ENCODE measurements at places on chromosomes 1 and 21.

DNA sequence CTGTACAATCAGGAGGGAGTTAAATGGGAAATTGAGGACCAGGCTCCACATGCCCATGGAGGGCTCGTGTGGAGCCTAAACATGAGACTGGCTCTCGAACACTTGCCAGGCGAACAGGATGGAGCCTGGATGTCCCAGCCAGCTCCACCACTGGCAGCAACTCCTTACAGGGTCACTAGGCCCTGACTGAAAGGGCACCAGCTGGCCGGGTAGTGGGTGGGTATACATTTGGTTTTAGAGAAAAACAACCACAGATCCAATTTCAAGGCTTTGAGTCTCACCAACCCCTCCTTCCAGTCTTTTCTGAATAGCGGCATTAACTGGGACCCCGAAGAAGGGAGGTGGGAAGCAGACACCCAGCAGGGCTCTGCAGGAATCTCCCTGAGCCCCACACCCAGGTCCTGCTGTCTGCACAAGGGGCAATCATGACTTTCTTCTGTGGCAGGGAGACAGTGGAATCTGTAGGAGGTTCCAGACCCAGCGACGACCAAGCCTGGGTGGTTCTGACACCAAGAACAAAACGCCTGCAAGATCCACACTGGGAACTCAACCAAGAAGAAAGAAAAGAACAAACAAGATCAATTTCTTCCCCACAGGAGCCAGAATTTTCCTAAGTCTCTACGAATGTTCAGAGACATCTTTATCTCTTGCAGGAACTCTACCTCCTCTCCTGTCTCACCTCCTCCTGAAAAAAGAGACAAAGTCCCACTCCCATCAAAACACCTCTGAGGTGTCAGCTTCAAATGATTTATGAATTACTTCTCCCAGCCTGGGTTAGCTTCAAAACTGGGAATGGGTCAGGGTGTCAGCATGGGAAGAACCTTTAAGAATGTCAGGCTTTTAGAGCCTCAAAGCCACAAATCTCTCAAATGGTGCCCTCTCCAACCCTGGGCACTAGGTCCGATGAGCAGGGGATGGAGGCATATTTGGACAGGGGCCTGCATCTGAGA lies 26.5 kb upstream of the SRP9 start:
- no peak for DNase-seq

GRCh38 chr1:156806512-156807440 lies 9.9 kb downstream of the SH2D2A start:
- no peak for DNase-seq

- DNase-seq = no peak
Measured at GRCh38 chr1:200980452-200980772, 43.1 kb downstream of the KIF21B start.

- no peak for DNase-seq
Measured at GRCh38 chr1:200625381-200625824, 4.9 kb upstream of the KIF14 start.

DNA sequence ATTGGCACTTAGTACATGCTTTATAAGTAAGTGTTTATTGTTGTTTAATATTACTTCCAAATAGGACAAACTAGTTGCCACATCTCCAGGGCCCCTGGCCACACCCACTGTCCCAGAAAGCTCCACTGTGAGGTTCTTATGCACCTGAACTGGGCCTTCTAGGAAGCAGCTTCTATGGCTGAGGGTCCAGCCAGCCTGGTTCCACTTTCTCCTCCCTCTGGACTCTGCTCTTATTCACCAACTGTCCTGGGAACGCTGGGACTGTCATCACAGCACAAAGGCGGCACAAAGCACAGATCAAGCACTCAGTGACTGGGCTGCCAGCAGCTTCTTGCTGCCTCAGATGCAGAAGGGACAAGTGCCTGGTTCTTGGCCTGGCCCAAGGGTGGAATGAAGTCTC lies 29.6 kb upstream of the ZNF648 start:
- DNase-seq = no peak

GRCh38 chr1:158547533-158547932 lies 6.7 kb downstream of the OR6Y1 start:
- DNase-seq = no peak

DNA sequence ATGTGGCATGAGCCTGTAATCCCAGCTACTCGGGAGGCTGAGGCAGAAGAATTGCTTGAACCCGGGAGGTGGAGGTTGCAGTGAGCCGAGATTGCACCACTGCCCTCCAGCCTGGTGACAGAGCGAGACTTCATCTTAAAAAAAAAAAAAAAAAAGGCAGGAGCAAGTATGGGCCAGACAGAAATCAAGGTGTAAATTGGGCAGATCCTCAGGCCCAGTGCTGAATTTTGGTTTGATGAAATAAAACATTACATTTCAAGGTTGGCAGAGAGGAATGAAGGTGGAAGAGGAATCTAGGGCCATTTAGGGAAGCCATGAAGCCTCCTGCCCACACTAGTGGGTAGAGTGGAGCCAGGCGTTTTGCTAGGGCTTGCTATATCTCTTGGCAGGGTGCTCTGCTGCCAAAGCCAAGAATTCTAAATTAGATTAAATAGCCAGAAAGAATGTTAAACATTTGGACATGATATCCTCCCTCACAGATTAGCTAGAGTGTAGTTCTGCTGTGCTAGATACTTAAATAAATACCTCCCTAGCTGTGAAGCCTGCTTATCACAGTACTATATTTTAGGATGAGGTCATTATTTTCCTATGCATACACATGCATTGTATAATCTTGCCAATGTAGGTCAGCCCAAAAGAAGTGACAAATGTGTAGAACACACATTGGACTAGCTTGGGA lies 16.6 kb upstream of the LGALS8 start:
- no peak for DNase-seq

DNA sequence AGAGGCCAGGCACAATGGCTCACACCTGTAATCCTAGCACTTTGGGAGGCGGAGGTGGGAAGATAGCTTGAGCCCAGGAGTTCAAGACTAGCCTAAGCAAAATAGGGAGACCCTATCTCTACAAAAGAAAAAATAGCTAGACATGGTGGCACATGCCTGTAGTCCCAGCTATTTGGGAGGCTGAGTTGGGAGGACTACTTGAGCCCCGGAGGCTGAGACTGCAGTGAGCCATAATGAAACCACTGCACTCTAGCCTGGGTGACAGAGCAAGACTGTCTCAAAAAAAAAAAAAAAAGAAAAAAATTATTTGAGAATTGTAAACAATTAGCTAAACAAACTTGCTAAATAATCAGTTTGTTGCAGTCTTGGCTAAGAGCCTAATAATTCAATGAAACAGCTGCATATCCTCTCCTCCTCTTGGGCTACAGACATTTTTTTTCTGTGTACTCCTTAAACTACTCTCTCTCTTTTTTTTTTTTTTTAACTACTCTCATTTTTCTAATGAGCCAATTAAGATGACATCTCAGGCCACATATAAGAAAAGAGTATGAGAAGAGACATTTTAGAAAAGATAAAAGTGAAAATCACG lies 10.5 kb upstream of the DNAJB4 start:
- DNase-seq = no peak

- DNase-seq = no peak
Measured at GRCh38 chr1:224928906-224929305, 569 bp upstream of the DNAH14 start.

DNA sequence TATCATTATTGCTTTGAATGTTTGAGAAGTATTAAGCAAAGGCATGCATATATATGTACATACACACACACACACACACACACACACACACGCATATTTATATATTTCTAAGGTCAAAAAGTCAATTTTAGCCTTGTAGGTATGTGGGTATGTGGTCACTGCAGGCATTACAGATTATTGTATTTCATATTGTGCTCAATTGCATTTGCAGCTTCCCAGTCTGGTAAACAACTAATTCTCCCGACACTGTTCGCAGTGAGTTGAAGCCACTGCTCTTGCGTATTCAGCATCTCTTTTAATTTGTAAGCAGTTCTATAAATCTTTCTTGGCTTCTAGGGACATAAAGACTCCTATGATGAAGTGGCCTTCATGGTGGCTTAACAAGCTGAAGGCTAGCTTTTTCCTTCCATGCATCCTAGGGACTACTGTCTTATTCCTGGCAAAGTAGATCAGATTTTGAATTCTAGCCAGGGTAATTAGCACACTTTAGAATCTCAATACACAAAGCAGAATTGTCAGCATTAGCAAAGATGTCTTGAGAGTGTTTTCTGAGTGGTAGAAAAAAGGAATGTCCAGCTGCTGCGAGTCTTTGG lies 368.6 kb upstream of the NEGR1 start:
- DNase-seq = no peak

- no peak for DNase-seq
Measured at GRCh38 chr1:59541161-59541560, 244.3 kb downstream of the FGGY start.

GRCh38 chr1:7268983-7269382 lies 483.7 kb downstream of the CAMTA1 start:
- no peak for DNase-seq

GRCh38 chr21:38982096-38982495 lies 176.4 kb downstream of the ETS2 start:
- no peak for DNase-seq

GRCh38 chr1:55876276-55877060 lies 661.3 kb upstream of the USP24 start:
- no peak for DNase-seq

DNA sequence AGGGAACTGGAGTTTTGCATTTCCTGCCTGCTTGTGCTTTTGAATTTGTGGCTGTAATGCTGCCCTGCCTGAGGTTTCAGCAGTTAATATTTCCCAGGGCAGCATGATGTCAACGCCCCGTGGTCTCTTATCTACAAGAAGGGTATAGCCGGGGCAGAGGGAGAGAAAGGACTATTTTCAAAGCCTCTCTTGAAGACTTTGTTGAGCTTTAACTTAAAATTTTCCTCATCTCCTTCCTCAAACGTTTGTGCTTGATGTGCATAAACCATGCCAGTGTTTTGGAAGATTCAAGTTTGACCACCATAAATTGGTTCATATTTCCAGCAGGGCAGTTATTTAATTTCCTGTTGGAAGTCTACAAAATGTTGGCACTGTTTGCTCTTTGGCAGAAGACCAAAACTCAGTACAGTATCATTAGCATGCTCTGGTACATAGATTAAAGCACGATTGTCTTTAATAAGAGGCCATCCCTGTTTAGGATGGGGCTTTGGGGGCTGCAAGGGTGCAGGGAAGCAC lies 43.4 kb downstream of the ROR1 start:
- no peak for DNase-seq

DNA sequence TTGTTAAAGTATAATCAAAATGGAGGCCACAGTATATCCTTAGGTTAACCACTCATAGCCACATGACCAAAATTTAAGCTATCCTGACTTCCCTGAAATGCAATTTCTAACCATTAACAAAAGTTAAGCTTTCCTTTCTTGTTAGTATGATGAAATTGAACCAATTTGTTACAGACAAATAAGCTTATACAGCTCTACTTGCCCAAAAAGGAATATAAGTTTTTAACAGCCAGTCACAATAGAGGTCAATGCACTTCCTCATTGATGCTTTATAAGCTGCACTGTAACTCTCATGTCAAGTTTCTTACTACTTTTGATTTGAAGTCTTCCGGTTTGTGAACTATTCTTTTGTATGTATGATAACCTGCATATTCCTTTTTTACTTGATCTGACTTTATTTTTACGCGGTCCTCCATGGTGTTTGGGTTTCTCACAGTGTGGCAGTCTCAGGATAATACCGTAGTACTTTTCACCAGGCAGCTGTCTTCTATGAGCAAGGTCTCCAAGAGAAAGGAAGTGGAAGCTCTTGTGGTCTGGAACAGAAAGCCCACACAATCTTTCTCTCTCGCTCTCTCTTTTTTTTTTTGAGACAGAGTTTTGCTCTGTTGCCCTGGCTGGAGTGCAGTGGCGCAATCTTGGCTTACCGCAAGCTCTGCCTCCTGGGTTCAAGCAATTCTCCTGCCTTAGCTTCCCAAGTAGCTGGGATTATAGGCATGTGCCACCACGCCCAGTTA lies 331.6 kb downstream of the SRGAP2C start:
- no peak for DNase-seq

DNA sequence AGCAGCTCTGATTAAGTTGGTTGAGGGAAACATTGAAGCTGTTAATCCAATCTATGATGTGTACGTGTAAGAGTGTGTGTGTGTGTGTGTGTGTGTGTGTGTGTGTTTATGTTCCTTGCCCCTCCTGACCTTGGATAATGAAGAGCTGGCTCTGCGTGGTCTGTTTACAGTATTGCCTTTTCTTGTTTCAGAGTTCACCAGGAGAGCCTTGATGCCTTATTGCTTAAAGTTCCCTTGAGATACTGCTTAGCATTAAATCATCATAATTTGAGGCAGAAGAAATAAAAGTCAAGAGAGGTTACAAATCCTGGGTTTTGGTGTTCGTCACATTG lies 36.4 kb downstream of the CAPN8 start:
- no peak for DNase-seq

- DNase-seq = no peak
Measured at GRCh38 chr1:235455823-235456222, 48.4 kb downstream of the B3GALNT2 start.

DNA sequence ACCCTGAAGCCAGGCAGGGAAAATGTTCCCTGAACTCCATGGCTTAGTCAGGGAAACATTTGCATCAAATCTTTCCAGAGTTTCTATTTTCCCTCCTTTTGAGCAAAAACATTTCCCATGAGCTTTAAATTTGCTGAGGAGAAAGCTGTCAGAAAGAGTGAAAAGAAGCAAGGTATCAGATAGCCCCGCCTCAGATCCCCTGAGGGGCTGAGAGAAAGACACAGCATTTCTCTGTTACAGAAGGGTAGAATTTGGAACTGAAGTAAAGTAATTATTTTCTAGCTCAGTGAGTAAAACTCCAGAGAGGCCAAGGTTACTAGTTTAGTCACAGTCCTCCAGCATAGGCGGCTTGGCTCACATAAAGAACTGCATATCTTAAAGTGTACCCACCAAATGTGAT lies 10.6 kb downstream of the FMO1 start:
- no peak for DNase-seq

DNA sequence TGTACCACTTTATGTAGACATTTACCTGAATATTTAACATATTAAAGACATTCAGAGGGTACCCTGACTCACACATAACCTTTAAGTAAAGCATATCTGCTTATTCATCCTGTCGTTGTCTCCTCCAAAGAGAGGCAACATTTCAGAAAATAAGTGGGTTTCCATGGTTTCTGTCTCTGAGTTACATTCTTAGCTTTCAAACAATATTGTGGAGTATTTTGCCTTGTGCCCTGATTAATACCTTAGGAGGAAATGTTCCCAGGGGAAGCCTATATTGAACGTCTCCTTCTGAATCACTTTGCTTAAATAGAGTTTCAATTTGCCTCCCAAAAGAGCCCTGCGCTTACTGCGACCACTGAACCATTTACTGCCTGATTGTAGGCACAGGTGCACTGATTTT lies 26.1 kb downstream of the PALMD start:
- DNase-seq = no peak

GRCh38 chr1:20616847-20617487 lies 16.3 kb upstream of the PINK1 start:
- DNase-seq = no peak

GRCh38 chr1:24865168-24865567 lies 64.9 kb downstream of the RUNX3 start:
- no peak for DNase-seq

DNA sequence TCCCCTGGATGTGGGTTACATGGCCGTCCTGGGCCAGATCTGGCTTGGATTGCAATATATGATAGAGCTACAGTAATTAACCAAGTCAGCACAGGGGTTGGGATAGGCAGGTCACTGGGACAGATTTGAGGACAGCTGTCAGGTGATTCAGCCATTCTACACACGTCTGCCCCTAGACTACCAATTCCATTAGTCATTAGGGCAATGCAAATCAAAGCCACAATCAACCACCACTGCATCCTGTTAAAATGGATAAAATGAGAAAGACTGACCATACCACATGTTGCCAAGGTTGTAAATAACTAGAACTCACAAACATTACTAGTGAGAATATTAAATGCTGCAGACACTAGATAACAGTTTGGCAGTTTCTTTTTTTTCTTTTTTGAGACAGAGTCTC lies 16.0 kb downstream of the C21orf58 start:
- DNase-seq = no peak

Measured in fibroblast of the conjunctiva (primary cell).